CD4-positive, CD25-positive, alpha-beta regulatory T cell (primary cell): ENCODE measurements at places on chromosomes 11 and 22. TPM values are rescaled to one million over a fixed set of nuclear protein-coding genes. Genes with fewer than 3 reads are reported as not detected.

Gene GGTLC2
- not detected for total RNA-seq

Gene NEFH
- 0.32 TPM for total RNA-seq

Gene RTCB
- total RNA-seq, result 39.0 TPM

Gene UBASH3B
- total RNA-seq, result 57.6 TPM

Gene NECTIN1
- 2.3 TPM for total RNA-seq

Gene FOLH1
- not detected for total RNA-seq

Gene ELFN2
- total RNA-seq, result 0.44 TPM
